ENCODE measurements at places on chromosomes 3 and 15.

- no peak for DNase-seq
These were observed 22.5 kb downstream of the PXK start for GRCh38 chr3:58355179-58355578.

DNA sequence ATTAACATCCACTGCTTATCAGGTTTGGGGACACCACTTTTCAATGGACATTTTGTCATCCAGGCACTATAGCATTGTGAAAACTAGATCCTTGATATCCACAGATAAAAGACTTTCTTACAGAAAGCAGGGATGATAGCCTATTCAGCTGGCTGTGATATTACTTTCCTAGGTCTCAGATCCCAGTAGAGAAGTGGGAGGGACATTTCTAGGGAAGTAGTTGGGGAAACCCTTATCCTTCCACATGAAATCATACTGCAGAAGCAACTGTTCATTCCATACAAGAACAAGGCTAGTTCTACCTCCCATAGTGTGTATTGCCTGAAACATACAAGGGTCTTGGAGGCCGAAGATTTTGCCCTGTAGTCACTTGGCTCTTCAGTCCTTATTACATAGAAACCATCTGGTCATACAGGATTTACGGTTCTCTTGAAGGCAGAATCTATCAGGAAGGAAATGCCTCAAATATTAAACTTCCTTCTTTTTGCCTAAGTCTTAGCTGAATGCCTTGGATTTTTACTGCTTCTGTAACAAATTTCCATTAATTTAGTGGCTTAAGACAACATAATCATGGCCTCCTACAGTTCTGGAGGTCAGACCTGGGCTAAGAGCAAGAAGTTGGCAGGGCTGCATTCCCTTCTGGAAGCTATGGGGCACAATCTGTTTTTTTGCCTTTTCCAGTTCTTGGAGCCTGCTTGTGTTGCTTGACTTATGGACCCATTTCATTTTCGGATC lies 119.4 kb downstream of the ECT2 start:
- DNase-seq, result no peak

DNA sequence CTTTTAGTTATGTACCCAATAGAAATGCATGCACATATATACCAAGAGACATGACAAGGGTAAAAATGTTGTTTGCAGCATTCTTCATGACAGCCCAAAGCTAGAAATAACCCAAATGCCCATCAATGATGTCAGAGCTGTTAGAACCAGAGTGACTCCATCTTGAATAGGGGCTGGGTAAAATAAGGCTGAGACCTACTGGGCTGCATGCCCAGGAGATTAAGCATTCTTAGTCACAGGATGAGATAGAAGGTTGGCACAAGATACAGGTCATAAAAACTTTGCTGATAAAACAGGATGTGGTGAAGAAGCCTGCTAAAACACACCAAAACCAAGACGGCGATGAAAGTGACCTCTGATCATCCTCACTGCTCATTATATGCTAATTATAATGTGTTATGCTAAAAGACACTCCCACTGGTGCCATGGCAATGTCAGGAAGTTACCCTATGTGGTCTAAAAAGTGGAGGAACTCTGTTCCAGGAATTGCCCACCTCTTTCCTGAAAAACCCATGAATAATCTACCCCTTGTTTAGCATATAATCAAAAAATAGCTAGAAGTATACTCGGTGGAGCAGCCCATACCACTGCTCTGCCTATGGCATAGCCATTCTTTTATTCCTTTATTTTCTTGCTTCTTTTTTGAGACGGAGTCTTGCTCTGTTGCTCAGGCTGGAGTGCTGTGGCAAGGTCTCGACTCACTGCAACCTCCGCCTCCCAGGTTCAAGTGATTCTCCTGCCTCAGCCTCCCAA lies 32.9 kb downstream of the ZBTB11 start:
- DNase-seq, result no peak

- peak; percentile 93 for DNase-seq
These were observed 1.7 kb downstream of the HYAL2 start for GRCh38 chr3:50320853-50321335.

DNA sequence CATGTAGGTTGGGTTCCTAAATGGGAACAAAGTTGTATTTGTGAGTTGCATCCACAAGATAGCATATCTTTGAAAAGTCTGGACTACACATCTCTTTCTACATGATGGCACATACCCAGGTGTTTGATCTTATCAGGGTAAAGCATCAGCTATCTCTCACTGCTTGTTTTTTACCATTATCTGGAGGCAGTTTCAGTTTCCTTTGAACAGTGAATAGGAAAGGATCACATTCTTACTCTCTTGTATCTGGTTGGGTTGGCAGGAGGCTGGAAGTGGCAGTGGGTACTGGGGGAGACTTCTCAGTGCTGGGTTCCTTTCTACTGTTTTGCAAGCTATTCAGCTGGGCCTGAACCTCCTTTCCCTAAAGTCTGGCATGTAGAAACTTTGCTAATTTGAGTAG lies 4.1 kb downstream of the CEMIP start:
- no peak for DNase-seq

GRCh38 chr3:172524611-172525010 lies 1.4 kb upstream of the TNFSF10 start:
- no peak for DNase-seq

Measured in retina (tissue), 1 donor.